ENCODE measurements at places on chromosomes 5 and 9.
A peak's percentile ranks its signal among the peaks of the same experiment; 100 is the strongest.

GRCh38 chr5:144307736-144308135 is 137.1 kb downstream of the KCTD16 start:
- no peak for DNase-seq

- DNase-seq, result no peak
Observed at GRCh38 chr9:2810420-2811075, 33.3 kb downstream of the PUM3 start.

- DNase-seq, result no peak
Observed at GRCh38 chr5:172860520-172861443, 26.7 kb downstream of the ERGIC1 start.

DNA sequence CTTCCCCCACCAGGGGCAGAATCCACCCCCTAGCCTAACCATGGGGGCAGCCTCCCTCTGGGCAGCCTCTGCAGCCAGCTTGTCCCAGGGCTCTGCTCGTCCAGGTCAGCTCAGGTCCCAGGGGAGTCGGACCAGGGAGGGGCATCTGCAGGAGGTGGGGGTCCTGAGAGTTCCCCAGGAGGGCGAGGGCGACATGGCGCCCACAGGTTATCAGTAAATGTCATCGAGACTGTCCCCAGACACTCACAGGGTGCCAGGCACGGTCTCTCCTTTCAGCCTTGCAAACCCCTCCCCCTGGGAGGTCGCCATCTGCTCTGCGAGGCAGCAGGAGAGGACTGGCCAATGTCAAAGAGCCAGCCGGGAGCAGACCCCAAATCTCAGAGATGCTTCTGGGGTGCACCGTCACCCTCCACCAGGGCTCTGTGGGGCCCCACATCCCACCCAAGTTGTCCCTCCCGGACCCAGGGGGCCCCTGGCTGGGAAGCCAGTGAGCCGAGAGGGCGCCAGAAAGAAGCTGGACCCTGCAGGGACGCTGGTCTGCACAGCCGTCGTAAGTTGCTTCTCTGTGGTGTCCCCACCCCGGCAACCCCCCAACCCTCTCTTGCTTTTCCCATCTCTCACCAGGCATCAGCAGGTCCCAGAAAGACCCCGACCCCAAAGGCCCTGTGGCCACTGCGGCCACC is 69.3 kb downstream of the NTNG2 start:
- no peak for DNase-seq

- no peak for DNase-seq
Observed at GRCh38 chr5:73488806-73489205, 9.4 kb upstream of the BTF3 start.

GRCh38 chr5:55633574-55634208 is 78.4 kb downstream of the SLC38A9 start:
- DNase-seq, result no peak

- no peak for DNase-seq
Observed at GRCh38 chr5:137563646-137564397, 64.7 kb upstream of the SPOCK1 start.

DNA sequence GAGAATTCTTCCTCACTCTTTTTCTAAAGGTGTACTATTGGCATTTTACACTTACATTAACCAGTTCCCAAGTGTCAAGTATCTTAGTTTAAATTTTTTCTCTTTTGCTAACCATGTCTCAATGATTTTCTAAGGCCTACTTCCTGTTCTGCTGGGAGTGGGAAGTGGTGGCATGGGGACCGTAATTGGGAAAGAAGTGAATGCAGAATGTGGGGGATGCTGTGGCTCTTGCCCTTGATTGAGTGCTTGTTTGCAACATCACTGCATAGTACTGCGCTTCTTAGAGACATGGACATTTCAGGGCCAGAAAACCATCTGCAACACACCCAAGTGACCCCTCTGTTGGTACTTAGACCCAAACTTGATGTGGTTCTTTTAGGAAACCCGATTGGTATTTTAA is 32.8 kb downstream of the MRRF start:
- no peak for DNase-seq

DNA sequence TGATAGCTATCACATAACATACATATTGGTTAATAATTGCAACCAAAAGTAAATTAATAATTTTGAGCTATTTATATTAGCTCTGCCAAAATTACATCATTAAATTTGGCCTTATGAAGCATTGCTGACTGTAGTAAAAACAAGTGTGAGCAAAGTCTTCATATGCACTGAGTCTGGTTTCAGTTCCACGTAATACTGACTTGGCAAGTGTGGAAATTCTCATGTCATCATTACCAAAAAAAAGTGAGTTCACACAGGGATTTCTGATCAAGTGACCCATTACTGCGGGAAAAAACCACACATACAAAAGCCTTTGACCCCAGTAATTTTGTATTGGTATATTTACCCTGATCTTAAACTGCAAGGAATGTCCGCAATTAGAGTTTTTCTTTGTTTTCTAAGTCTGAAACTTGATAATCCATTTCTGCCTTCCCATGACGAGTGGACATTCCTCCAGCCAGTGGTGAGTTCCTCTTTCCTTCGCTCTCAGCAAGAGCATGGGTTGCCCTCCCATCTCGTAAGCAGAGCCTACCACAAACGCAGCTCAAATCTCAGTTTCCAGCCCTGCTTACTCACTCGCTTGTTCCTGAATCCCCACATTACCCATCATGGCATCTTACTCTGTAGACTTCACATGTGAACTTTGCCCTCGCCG is 220.2 kb upstream of the DMRT1 start:
- DNase-seq, result no peak

- no peak for DNase-seq
Observed at GRCh38 chr9:124757616-124758015, 13.5 kb downstream of the NR6A1 start.

DNA sequence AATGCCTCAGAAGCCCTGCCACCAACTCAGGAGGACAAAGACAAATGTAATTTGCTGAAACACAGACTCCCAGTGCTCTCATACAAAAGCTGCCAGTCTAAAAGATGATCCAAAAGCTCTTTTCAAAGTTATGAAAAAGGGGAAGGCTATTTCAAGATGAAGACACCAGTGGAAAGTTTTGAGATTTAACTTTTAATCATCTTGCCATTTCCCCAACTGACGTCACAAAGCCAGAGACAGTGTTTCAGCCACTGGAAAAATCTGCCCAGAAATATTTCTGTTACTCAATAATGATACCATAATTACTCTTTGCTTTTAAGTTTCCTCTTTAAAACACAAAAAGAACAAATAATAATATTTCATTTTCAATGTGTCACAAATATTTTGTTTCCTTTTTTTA is 20.9 kb downstream of the ENG start:
- no peak for DNase-seq

- DNase-seq, result peak; percentile 17
Observed at GRCh38 chr9:63817622-63818518, 1467.1 kb downstream of the FOXD4L5 start.

DNA sequence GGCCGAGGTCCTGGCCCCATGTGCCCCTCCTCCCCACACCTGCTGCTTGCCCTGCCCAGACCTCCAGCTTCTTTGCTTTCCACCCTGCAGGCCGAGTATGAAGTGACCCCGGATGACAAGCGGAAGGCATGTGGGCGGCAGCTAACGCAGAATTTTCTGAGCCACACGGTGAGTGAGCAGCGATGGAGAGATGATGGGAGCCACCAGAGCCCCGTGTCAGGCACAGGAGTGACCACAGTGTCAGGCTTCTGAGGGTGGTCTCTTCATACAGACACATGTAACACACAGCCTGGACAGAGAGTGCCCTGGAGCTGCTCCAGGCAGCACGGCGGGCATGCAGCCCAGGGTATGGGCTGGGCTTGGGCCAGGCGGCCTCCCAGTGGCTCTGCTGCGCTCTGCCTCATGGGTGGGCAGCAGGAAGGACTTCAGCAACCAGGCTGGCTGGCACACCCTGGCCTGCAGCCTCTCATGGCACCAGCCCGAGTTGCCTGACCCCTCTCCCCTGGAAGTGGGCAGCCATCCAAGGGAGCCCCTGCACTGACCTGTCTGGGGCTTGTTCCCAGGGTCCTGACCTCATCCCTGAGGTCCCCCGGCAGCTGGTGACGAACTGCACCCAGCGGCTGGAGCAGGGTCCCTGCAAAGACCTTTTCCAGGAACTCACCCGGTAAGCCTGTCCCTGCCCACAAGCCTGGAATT is 5.8 kb downstream of the GRK6 start:
- no peak for DNase-seq

GRCh38 chr5:141150993-141151325 is 1.1 kb downstream of the PCDHB6 start:
- DNase-seq, result no peak

- no peak for DNase-seq
Observed at GRCh38 chr9:74887041-74887980, at the start of gene TRPM6. Gene TRPM6 (minus strand): TSS chr9:74887921. CDS start chr9:74887856, 65 bp downstream.

DNA sequence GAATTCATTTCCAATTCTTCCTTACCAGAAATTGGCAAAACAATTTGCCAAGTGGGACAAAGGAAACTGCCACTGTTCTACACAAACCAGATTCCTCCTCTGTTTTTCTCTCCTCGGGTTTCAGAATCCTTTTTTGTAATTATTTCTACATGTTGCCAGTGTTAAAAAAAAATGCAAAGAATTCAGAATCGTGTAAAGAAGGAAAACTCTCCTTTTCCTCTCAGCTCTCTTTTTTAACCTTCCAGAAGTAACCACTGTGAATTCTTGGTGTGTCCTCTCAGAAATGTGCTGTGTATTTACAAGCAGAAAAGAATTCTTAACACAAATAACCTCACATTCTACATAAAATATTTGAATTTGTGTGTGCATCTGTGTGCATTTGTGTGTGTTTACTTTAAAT is 224.6 kb downstream of the DRD1 start:
- no peak for DNase-seq

DNA sequence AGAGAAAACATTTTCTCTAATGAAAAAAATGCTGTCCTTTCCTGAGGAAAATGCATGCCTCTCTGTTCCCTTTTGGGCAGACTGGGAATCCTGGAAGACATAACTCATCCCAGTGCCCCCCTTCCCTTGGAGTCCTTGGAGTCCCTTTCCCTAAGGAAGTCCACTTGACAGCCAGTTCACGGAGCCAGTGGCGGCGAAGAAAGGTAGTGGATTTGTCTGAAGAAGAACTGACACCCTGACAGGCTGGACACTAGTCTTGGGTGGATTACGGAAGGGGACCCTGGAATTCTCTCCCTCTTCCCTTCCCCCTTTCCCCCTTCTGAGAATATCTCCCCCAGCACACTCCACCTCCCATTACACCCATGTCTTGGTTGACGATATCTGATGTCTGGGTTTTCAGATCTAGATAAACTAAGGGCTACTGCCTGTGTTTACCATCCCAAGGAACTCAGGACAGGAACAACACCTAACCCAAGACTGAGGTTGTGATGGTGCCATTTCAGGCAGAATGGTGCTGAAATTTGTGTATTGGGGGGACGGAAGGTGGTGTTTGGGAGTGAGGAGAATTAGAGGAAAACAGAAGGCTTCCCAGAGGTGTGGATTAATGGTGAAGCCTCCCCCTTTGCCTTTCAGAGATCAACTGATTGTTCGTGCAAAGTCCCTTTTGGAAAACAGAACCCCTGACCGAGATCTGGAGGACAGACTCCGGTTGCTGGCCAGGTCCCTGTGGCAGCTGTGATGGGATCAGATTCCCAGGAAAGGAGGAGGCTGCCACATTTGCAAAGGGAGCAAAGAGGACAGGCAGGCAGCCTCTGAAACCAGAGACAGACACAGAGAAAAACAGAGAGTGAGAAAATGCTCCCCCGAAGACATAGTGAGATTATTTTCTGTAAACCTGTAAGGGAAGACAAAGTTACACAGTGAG is 704 bp downstream of the SPARC start:
- DNase-seq, result no peak

GRCh38 chr5:151202381-151203139 is 21.3 kb downstream of the CCDC69 start:
- DNase-seq, result no peak

DNA sequence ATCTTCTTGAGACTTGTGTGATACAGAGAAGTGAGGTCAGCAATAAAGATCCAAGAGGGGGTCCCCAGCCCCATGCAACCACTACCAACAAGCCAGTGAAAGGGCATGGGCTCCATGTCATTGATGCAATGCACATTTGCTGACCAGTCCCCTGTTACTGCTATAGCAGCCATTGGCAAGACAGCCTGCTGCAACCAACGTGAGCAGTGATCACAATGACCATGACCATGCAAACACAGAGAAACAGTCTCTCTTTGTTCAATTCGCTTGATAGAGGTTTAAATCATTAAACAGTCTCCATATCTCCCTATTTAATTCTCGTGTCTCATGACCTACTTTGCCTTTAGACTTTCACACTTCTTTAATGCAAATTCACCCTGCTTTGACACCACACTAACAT is 30.0 kb upstream of the FOXB2 start:
- no peak for DNase-seq

DNA sequence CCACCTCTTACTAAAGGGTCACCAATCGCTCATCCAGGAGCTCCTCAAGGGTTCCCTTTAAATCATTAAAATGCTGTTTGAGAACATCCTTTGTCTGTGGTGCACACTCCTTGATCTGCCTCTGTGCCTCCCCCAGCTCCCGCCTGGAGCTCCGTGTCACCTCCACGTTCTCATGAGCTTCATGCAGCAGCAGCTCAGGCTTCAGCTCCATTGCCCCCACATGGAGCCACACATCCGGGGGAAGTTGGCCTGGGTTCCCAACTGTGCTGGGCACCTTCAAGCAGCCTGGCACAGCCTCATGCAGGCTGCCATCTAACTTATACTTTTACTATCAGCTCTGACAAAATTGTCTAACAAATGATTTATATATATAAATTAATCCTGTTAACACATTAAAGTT is 585.8 kb upstream of the FAM174A start:
- no peak for DNase-seq

DNA sequence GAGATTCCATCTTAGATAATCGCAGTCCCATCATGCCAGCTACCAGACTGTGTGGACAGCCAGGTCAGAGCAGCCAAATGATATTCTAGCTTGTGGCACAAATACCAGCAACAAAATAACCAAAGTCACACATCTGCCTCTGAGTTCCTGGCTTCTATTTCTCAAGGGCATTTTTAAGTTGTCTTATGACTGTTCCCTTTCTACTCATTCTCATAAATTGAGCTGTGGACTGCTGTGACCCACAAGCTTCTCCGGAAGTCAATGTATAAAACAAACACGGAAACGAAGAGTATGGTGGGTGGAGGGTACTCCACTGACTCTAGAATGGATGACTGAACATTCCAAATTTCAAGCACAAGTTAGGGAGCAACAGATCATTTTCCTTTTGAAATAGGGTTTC is 43.9 kb downstream of the PDCD1LG2 start:
- peak; percentile 29 for DNase-seq

- DNase-seq, result no peak
Observed at GRCh38 chr9:2208991-2209390, 193.8 kb downstream of the SMARCA2 start.

All from GM18507 (cell line).